ENCODE measurements at places on chromosomes 6 and 20.

DNA sequence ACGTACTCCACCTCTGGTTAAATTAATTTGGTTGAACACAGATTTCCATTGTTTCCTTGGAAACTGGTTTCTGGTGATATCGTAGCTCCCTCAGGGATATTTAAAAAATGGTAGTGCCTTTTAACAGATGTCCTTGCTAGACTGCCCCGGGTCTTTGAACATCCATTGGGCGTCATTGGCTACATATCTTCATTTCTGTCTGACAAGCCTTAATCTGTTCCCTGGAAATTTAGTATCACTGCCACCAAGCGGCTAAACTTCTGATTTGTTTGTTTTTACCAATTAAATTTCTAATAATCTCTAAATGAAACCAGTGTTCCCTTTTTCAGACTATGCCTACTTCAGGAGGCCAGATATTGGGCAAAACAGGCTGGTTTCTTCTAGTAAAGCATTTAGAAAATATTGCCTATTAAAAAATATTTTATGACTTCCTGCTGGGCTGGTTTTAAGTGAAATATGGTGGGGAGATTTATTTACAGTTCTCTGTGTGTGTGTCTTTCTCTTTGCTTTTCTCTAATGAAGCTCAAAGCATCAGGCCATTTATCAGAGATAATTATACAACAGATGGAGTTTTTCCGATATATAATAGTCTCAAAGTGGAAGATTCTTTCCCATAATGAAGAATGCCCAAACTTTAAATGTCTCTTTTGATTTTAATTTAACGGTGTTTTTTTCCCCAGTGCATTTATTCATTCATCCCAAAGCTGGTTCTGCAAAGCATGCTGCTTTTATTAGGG is 249.5 kb downstream of the ZFAND3 start:
- no peak for DNase-seq

GRCh38 chr6:71529769-71530168 is 241.2 kb downstream of the OGFRL1 start:
- DNase-seq = no peak

DNA sequence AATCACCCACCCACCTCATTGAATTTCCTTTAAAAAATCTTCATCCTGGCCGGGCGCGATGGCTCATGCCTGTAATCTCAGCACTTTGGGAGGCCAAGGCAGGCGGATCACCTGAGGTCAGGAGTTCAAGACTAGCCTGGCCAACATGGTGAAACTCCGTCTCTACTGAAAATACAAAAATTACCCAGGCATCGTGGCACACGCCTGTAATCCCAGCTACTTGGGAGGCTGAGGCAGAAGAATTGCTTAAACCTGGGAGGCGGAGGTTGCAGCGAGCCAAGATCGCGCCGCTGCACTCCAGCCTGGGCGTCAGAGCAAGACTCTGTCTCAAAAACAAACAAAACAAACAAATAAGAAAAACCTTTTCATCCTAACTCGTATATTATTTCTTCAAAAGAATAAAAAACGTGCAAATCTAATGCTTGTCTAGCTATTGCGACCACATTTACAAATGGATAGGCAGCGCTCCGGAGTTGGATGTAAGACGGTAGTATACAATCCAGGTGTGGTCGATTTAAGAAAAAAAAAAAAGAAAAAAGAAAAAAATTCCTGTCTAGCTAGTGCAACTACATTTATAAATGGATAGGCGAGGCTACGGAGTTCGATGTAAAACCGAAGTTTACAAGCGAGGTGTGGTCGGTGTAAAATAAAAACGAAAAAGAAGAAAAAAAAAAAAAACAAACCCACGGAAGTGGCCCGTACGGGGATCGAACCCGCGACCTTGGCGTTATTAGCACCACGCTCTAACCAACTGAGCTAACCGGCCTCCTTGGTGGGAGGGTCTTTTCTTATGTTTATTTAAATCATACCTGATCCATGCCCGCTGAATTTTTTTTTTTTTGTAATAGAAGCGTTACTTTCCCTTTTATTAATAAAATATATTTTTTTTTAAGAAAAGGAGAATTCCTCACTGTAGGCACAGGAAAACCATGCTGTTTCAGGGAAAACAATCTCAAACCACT is 70.7 kb upstream of the PRSS16 start:
- peak; percentile 77 for DNase-seq

DNA sequence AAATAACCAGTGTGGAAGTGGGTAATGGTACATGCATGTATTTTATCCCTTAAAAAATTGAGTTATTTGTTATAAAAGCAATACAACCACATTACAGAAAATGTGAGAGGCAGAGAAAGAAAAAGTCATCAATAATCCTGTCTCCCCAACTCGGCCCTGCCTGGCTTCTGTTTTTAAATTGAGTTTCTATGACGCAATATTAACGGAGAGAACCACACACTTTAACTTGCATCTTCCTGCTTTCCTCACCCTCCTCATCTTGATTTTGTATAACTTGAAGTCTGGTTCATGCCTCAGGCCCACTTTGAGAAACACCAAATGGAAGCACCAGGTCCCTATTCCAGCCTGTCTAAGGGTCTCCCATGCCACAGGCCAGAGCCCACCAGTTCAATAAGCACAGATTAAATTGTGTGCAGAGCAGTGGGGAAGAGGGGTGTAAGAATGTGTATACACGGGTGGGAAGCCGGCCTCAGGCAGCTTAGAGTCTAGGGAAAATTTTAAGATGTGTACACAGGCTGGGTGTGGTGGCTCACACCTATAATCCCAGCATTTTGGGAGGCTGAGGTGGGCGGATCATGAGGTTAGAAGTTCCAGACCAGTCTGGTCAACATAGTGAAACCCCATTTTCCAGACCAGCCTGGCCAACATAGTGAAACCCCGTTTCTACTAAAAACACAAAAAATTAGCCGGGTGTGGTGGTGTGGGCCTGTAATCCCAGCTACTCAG is 15.9 kb downstream of the KCNK5 start:
- peak; percentile 39 for DNase-seq

DNA sequence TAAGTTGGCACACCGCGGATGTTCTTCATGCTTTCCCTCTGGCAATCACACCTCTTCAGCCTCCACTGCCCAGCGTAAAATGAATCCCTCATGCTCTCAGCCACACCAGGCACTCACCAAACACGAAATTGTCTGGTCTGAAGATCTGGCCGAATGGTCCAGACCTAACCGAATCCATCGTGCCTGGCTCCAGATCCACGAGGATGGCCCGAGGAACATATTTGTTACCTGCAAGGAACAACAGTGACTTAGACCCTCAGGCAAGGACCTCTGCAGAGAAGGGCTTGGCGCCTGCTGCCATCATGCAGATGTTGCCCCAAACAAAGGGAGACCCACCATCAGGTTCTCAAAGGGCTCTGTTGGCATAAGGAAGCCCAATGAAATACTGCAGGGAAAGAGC is 1.4 kb downstream of the TUBB2B start:
- DNase-seq = no peak

DNA sequence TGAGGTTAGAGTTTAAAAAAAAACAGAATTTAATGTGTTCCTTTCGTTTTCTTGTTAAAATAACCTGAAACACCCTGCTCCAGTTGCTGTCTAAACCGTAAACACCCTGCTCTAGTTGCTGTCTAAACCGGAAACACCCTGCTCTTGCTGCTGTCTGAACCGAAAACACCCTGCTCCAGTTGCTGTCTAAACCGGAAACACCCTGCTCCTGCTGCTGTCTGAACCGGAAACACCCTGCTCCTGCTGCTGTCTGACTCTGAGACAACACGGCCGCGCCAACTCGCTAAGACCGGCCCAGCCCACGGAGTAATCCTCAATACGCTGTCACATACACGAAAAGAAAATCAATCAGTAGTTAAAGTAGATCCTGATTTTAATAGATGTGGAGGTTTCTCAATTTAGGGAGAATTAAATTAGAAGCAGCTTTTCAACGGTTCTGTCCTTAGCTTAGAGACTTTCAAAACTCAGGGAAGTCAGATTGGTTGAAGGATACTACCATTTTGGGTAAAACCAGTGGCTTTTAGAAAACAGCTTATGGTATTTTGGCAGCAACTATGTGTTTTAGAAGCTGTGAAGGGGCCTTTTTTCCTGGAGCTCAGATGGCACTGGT is 98.3 kb downstream of the RAMACL start:
- DNase-seq = peak; percentile 93

- DNase-seq = no peak
Measured at GRCh38 chr6:108793516-108794251, 54.5 kb upstream of the ARMC2 start.
